ENCODE measurements at places on chromosomes 6 and 20.

- no peak for DNase-seq
Measured at GRCh38 chr6:71430018-71430417, 141.4 kb downstream of the OGFRL1 start.

GRCh38 chr20:33859157-33859695 is 48.1 kb downstream of the CHMP4B start:
- no peak for DNase-seq

DNA sequence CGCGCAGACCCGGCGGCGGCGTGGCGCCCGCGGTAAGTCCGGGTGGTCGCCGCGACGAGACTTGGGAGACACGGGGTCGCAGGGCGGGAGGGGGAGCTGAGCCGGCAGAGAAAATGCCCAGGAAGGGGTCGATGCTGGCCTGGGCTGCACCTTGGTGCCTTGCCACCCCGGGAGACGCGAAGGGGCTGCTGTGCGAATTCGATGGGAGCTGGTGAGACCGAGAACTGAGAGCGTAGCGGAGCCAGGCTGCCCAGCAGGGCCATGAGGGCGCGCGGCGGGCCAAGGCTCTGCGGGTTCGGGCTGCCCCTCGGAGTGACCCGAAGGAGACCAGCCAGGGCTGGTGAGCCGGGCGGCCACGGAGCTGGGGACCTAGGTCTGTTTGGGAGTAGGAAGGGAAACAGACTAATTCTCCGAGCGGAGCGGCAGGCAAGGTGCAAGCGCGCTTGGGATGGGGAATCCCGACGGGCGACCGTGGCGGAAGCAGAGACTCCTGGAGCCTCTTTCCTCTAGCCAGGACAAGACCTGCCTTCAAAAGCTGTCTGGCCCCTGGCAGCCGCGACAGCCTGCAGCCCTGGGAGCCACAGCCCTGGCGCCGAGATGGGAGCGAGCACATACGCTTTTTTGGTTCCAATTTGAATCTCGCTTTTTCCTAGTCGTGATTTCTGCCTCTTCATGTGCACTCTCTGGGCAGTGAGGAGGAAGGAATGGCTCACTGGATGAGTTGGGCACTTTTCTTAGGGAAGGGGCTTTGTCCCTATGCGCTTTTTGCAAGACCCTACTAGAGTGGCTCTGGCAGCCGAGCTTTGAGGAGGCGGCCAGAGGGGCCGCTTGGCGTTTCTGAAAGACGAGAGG is 691 bp downstream of the SYNDIG1 start:
- DNase-seq = no peak

DNA sequence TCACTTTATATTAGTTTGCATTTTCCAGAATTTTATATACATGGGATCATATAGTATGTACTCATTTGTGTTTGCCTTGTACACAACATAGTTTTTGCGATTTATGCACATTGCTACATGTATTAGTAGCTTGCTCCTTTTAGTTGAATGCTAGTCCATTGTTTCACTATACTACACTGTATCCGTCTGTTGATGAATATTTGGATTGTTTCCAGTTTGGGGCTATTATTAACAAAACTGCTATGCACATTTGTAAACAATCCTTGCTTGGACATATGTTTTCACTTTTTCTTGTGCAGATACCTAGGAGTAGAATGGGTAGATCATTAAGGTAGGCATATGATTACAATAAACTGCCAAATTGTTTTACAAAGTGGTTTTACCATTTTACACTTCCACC is 3.9 kb upstream of the LRRC1 start:
- no peak for DNase-seq

DNA sequence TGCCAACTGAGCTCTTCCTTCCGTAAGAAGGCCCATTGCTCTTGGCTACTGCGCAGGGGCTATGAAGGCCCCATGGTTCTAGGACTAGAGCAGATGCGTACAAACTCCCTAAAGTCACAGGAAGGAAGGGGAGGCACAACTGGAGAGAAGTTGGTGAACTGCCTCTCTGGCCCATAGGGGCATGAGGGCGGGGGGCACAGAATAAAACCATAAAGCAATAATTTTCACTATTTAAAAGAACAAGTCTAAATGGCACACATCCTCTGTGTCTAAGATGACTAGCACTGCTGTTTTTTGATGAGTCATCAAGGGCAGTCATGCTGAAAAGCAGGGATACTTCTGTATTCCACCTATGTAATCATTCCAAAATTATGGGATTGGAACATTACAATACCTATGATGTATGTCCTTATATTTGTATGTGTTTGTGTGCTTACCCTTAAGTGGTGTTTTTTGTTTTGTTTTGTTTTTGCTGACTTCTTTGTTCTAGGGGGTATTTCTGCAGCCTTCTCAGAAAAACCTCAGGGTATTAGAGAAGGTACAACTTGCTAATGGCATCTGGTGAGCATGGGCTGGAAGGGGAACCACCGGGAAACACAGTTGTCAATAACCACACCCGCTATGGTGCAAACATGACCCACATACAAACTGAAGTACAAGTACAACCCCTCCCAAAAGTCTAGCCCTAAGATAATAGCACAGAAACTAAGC is 36.9 kb downstream of the B4GALT5 start:
- no peak for DNase-seq

DNA sequence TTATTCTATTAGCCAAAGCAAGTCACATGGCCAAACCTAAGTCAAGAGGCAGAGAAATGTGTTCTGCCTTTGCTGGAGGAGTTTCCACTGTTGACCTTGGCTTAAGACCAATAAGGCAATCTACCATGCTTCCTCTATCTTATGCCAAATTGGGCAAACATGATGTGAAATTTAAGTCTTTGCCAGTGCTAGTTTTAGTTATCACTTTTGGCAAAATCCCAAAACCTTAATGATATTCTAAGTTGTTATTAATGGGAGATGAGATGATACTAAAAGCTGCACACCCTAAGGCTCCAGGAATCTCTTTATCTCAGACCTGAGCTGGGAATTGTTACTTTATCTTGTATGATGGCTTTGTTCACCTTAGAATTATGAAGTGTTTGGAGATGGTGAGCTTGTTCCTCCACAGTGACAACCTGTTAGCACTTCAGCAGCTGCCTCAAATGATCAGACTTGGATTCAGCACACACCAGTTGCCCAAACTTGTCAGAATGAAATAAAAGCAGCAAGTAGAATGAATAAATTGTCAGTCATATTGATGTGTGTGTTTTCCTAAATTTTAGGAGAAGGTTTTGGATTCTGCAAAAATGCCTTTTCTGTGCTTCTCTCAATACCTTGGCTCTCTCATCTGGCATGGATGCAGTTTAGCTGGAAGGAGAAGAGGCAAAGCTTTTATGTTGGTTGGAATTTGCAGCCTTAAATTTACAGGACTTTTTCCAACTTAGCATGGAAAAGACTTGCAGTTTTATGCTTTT is 49.3 kb downstream of the RIN2 start:
- DNase-seq = no peak

DNA sequence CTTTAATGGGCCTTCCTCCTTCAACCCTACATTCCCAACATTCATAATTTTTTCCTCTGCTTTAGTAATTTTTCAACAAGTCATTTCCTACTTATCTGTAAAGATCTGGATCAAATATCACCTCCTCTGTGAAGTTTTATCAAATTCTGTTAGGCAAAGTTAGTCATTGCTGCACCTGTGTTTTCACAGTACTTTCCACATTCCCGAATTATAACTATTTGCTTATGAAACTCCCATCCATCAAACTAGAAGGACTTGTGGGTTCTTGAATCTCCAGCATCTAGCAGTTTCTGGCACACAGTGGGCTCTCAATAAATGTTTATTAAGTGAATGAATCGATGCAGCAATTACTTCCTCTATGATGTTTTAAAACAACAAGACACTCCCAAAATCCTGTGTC is 257.6 kb downstream of the HDGFL1 start:
- no peak for DNase-seq

GRCh38 chr6:7691675-7692452 is 34.0 kb upstream of the BMP6 start:
- DNase-seq = no peak

DNA sequence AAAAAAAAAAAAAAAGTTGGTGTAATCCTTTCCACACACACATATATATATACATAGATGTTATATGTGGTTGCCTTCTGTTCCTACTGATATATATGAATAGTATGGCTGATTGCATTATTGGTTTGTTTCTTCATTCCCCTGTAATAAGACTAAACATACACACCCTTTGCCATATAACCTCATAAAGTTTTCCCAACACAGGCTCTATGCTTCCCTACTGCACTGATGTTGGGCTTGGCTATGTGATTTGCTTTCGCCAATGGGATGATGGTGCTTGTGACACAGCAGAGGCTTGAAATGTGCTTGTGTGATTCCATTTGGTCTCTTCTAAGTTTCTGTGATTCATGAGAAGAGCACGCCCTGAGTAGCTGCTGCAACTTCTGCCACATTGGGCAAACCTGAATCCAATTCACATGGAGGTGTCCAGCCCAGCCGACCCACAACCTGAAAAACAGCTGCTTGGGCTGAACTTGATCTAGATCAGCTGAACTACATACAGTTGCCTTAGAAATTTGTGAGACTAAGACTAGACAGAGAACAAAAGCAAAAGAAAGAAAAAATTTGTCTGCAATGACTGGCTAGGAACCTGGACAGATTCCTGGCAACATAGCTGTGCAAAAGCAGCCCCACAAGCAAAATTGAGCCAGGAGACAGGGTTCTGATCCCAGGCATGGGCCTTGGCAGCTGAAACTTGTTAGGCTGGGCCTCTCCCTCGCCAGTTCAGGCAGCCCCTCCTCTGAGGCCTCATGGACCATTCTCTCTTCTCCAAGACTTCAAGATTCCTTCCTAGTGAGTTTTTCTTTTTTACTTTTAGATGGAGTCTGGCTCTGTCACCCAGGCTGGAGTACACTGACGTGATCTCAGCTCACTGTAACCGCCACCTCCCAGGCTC is 13.4 kb upstream of the TBC1D20 start:
- no peak for DNase-seq

DNA sequence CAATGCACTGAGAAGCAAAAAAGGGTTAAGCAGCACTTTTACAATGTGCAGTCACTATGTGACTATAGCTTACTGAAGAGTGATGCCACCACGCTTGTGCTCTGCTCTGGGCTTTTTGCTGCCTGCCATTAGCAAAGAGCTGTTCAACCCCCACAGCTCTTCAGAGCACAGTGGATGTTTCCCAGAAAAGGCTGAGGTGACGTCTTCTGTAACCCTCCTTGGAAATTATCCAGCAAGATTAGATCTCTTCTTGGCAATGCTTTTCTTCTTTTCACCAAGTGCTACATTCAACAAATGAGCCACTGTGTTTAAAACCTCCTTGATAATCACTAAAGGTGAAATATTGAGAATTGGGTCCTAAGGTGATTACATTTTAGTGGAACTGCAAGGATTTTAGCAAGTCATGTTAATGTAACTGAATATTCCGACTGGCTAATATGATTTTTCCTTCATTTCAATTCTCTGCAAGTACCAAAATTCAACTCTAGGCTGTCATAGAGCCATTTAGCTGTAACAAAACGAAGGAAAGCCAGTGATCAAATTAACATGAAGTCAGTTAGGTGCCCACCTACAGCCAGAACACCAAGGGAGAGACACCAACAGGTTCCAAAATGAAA is 34.9 kb downstream of the ELOVL5 start:
- no peak for DNase-seq

DNA sequence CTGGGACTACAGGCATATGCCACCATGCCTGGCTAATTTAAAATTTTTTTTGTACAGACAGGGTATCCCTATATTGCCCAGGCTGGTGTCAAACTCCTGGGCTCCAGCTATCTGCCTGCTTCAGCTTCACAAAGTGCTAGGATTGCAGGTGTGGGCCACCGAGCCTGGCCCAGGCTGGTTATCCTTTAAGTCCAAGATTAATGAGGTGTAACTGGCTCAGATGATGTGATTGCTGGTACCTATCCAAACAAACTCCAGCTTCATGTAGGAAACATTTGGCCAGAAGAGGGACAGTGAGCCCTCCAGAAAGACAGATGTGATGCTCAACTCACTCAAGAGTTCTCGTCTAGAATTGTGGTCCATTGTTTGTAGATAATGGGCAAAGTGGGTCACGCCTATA is 9.2 kb upstream of the ZNF318 start:
- DNase-seq = no peak

- no peak for DNase-seq
Measured at GRCh38 chr6:42171813-42172581, 1.2 kb upstream of the GUCA1A start.

DNA sequence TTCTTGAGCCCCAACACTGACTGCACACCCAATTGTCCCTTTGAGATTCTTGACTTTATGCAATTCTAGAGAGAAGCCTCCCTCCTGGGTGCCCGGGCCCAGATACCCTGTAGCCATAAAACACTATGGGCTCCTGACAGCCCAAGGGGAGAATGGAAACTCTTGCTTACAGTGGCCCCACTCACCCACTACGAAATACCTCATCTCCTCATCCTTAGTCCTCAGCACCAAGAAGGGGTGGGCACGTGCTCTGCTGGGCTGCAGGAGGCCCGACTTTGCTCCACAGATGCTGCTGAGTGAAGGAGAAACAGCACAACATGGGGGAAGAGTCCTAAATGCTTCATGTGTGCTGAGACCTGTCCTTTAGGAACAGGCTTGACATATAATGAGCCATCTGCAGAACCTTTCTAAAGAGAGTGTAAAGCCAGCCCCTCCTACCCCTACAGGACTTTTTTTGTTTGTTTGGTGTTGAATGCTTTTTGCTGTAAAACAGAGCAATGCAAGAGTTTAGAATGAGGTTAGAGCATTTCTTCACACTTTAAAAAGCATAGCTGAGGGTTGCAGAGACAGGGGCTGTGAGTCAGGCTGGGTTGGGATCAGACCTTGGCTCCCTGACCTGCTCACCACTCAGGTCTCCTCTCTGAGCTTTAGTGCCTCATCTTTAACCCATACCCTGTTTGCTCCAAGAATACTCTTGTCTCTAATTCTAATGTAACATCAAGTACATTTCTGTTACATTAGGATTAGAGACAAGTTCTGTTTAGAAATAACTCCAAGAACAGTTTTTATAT is 17.6 kb upstream of the SIRPG start:
- DNase-seq = no peak
